ENCODE measurements at places on chromosomes 5 and 9.
A peak's percentile ranks its signal among the peaks of the same experiment; 100 is the strongest.

GRCh38 chr5:130052752-130053151 lies 148.5 kb downstream of the CHSY3 start:
- DNase-seq, result no peak

GRCh38 chr5:154648229-154648628 lies 106.9 kb upstream of the LARP1 start:
- DNase-seq, result no peak

DNA sequence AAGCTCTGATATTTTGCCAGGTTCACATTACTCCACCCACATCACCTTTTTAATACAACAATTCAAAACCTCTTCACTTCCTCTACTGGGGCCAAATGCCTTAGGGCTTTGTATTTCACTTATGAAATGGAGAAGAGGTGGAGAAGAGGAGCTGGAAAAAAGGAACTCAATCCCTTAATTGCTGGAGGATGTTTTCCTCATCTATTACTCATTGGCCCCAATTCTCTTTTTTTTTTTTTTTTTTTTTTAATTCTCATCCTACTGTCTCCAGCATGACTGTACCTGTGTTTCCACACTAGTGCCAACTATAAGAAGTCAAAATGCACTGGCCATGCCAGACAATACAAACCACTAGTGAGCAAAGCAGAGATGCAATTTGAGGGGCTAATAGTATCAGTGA lies 20.9 kb downstream of the FAM13B start:
- no peak for DNase-seq

- peak; percentile 97 for DNase-seq
Observed at GRCh38 chr5:141508798-141509611, 20.1 kb downstream of the PCDHGC5 start.

DNA sequence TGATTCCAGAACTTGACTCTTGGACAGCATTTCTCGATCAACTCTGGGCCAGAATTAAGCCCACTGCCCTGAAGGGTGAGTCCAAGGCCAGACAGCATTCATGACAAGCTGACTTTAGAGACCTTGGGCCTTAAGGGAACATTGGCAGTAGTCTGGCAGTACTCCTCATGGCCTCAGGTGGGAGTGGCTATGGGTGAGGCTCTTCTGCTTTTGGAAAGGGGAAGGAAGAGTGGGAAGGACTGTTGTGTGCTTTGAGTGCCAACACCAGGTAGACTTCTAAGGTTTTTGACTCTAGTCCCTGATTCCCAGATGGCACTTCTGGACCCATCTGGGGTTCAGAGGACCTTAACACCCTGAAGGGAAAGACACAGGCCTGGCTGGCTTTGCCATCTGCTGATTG lies 530.4 kb downstream of the ACTL7B start:
- DNase-seq, result no peak

DNA sequence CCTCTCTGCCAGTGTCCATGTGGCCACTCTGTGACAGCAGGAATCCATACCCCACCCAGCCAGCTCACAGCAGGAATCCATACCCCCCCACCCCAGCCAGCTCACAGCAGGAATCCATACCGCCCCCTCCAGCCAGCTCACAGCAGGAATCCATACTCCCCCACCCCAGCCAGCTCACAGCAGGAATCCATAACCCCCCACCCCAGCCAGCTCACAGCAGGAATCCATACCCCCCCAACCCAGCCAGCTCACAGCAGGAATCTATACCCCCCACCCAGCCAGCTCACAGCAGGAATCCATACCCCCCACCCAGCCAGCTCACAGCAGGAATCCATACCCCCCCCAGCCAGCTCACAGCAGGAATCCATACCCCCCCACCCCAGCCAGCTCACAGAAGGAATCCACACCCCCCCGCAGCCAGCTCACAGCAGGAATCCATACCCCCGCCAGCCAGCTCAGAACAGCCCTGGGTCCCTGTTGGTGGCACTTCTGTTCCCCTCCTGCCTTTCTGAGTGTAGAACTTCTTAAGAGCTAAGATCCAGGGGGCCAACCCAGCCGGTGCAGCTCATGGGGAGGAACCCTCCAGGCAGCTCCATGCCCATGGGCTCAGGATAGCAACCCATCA lies 8.4 kb upstream of the RXRA start:
- no peak for DNase-seq
